ENCODE measurements at places on chromosomes 6 and 20.

DNA sequence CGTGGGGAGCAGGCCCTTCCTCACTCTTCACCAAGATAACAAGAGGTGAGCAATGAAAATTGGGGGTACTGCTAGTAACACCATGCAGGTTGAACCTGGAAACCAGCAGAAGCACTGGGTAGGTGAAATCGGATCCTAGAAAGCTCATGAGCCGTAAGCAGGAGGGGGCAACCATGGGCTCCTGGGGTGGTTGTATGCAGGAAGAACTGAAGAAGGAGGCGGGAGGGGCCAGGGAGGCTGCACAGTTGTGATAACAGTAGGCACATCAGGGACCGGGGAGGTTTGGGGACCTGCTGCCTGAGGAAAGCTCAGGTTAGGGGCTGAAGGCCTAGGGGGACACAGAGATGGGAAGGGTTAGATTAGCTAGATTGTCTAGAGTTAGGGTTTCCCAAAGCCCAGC is 5.6 kb upstream of the LY6G5C start:
- H3K4me3 ChIP-seq = no peak overlapping the region
- H3K27ac ChIP-seq = no peak overlapping the region
- H3K27me3 ChIP-seq = no peaks in the 10 kb centered on the region

DNA sequence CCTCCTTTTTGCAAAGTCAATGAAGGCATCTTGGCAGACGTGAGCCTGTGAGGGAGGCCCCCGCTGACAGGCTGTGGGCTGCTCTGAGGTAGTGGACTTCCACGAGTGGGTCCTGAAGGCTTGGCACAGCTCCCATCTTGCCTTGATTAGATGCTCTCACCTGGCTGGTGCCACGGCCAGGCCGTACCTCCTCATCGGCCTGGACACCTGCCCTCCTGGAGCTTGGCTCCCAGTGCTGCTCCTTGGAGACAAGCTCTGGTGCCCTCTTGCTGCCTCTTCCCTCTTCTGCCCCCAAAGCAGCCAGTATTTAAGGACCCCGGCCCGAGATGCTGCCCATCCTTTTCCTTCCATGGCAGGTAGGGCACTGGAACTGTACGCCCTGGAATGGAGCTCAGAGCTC is 93.5 kb downstream of the ERMARD start:
- no peaks in the 10 kb centered on the region for H3K36me3 ChIP-seq
- H3K27me3 ChIP-seq = no peaks in the 10 kb centered on the region
- no peak for DNase-seq
- no peak overlapping the region for H3K4me3 ChIP-seq

- H3K4me1 ChIP-seq = no peaks in the 10 kb centered on the region
- H3K36me3 ChIP-seq = no peaks in the 10 kb centered on the region
- H3K27ac ChIP-seq = no peak overlapping the region
- no peaks in the 10 kb centered on the region for H3K27me3 ChIP-seq
Observed at GRCh38 chr20:9442858-9443257, 71.5 kb upstream of the LAMP5 start.

DNA sequence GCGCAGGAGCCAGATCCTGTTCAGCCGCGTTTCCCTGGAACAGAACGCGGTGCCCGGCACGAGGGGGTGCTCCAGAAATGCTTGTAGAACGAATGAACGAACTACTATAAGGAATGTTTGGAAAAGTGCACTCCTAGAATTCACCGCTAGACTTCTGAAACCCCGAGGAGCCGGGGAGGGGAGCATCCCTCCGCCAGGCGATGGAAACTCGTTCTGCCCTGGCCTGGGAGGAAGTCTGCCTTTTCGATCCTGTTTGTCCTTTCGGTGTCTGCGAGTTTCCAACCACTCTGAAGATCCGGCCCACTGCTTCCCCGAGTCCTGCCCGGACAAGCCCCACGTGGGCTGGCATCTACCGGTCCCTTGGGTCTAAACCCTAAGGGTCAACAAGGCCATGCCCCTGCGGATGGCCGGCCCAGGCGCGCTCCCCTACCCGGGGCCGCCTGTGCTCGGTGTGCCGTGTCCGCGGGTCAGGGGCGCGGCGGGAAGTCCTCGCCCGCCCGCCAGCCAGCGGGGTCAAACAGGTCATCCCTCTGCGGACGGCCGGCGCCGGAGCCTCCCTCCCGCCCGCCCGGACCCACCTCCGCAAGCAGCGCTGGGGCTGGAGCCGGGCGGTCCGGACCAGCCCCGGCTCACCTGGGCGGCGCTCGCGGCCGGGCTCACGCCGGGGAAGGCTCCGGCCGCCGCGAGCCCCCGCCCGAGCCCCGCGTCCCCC is 526 bp downstream of the SULF2 start:
- no peaks in the 10 kb centered on the region for H3K36me3 ChIP-seq
- peaks cover 9% of the 10 kb centered on the region for H3K4me1 ChIP-seq
- no peak for DNase-seq
- H3K27ac ChIP-seq = no peak overlapping the region

DNA sequence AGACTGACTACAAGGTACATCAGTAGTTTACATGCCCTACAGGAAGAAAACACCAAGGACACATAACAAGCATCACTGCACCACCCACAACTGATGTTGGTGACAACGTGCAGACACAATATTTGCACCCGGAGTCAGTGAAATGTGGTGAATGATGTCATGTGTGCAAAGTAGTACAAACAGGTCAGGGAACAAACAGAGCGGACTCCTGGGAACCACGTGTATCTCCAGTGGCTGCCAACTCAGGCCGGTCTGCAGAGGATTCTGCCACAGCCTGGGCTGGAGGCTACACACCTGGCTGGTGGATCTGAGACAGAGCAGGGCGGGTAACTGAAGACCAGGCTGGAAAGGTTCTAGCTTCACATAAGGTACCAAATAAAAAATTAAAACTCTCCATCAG is 28.2 kb upstream of the RPS6KA2 start:
- no peaks in the 10 kb centered on the region for H3K36me3 ChIP-seq
- DNase-seq = no peak
- H3K27me3 ChIP-seq = peaks cover 5% of the 10 kb centered on the region
- H3K4me3 ChIP-seq = no peak overlapping the region
- peaks cover 15% of the 10 kb centered on the region for H3K4me1 ChIP-seq

- H3K4me1 ChIP-seq = no peaks in the 10 kb centered on the region
- no peak for DNase-seq
- H3K36me3 ChIP-seq = no peaks in the 10 kb centered on the region
- no peak overlapping the region for H3K27ac ChIP-seq
Observed at GRCh38 chr20:48326868-48327267, 500.9 kb downstream of the PREX1 start.
